Stimulated activated CD8-positive, alpha-beta memory T cell treated with anti-CD3 and anti-CD28 coated beads, Interleukin-4, amount 100 ng/mL, for 4 hours (primary cell): ENCODE measurements at places on chromosomes 3 and 15.

GRCh38 chr15:94105760-94106159 is 125.6 kb upstream of the MCTP2 start:
- no peak for DNase-seq

- no peak for DNase-seq
Measured at GRCh38 chr15:73930371-73930770, 4.1 kb downstream of the LOXL1 start.

GRCh38 chr3:187016639-187017345 is 86.5 kb downstream of the ST6GAL1 start:
- DNase-seq = no peak

GRCh38 chr15:68471541-68471940 is 39.6 kb upstream of the ITGA11 start:
- no peak for DNase-seq

- no peak for DNase-seq
Measured at GRCh38 chr3:64072126-64072525, 48.8 kb upstream of the PSMD6 start.

GRCh38 chr3:103295974-103296570 is 861.3 kb downstream of the ZPLD1 start:
- no peak for DNase-seq
